ENCODE measurements at places on chromosomes 2 and 18.

GRCh38 chr2:233360771-233361176, 6.5 kb downstream of the DGKD start:
- peaks cover 50% of the 10 kb centered on the region for H3K36me3 ChIP-seq
- H3K4me1 ChIP-seq: peaks cover 33% of the 10 kb centered on the region
- H3K27me3 ChIP-seq: no peaks in the 10 kb centered on the region

DNA sequence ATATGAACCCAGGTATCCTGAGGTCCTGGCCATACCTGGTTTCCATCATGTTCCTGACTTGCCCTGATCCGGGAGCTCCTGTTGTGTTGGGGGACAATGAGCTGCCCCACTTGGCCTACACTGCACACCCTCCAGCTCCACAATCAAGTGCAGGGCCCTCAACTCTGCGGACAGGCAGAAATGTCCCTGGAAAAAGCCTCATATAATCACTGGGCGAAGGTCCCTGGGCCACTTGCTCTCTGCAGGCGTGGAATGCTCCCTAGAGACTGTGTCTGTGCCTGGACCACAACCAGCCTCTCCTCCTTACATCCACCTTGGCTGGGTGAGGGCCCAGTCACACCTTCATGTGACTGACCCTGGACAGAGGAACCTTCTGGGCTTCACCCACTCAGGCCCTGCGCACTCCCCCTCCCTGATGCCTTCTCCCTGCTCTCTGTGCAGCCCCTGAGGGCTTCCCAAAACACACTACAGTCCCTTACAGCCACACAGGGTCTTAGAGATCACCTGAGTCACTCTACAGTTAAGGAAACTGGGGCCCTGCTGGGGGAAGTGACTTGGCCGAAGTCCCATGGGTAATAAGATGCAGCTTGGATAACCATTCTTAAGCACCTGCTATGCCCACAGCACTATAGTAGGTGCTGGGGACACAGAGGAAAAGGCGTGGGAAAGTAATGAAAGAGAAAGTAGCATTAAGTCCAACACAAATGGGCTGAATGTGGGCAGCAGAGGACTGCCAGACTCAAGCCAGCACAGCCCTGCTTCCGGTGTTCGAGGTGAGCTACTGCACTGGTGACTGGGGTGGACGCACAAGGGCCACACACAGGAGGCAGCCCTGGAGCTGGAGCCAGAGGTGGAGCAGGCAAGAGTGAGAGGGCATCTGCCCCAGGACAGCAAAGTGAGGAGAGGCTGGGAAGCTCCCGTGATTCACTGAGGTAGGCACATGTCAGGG, 9.8 kb downstream of the BOLA3 start:
- no peak overlapping the region for H3K27ac ChIP-seq
- H3K4me1 ChIP-seq: no peaks in the 10 kb centered on the region
- H3K27me3 ChIP-seq: no peaks in the 10 kb centered on the region
- DNase-seq: no peak
- peaks cover 21% of the 10 kb centered on the region for H3K36me3 ChIP-seq
- no peak overlapping the region for H3K4me3 ChIP-seq

DNA sequence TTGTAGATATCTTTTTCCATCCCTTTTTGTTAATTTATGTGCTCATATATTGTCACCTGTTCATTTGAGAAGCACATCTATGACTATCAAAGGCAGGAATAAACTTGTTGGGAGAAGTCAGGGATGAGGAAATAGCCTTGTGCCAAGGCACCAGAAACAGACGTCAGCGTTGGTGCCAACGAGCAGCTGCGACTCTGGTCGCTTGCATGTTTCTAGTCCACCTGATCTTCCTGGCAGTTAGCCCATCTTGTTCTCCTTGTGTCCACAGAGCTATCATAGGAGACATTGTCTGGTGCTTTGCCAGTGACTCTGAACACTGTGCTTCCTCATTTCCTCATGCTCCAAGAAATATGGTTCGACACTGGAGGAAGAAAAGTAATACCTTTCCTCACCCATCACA, 374.4 kb downstream of the PTPRM start:
- no peak overlapping the region for H3K27ac ChIP-seq
- no peaks in the 10 kb centered on the region for H3K27me3 ChIP-seq
- no peak for DNase-seq
- H3K36me3 ChIP-seq: no peaks in the 10 kb centered on the region
- no peaks in the 10 kb centered on the region for H3K4me1 ChIP-seq

- H3K27me3 ChIP-seq: peaks cover 6% of the 10 kb centered on the region
- DNase-seq: no peak
- no peaks in the 10 kb centered on the region for H3K4me1 ChIP-seq
- H3K4me3 ChIP-seq: no peak overlapping the region
These were observed 90.4 kb downstream of the CYP26B1 start for GRCh38 chr2:72057308-72057707.

GRCh38 chr2:121037480-121037879, 247.5 kb downstream of the TFCP2L1 start:
- no peaks in the 10 kb centered on the region for H3K36me3 ChIP-seq
- H3K27ac ChIP-seq: no peak overlapping the region
- peaks cover 3% of the 10 kb centered on the region for H3K27me3 ChIP-seq
- no peak overlapping the region for H3K4me3 ChIP-seq
- H3K4me1 ChIP-seq: no peaks in the 10 kb centered on the region

GRCh38 chr2:101766871-101767739, 69.6 kb downstream of the MAP4K4 start:
- no peak for DNase-seq
- no peak overlapping the region for H3K27ac ChIP-seq
- no peaks in the 10 kb centered on the region for H3K27me3 ChIP-seq
- H3K4me1 ChIP-seq: peaks cover 38% of the 10 kb centered on the region
- no peaks in the 10 kb centered on the region for H3K36me3 ChIP-seq

- H3K4me1 ChIP-seq: no peaks in the 10 kb centered on the region
- no peak for DNase-seq
- no peak overlapping the region for H3K27ac ChIP-seq
- H3K36me3 ChIP-seq: no peaks in the 10 kb centered on the region
- H3K4me3 ChIP-seq: no peak overlapping the region
These were observed 86.7 kb upstream of the NCKAP5 start for GRCh38 chr2:133654949-133655348.

GRCh38 chr2:241820625-241821384, 11.8 kb downstream of the NEU4 start:
- DNase-seq: peak; percentile 34
- no peak overlapping the region for H3K27ac ChIP-seq
- peaks cover 25% of the 10 kb centered on the region for H3K27me3 ChIP-seq
- peaks cover 16% of the 10 kb centered on the region for H3K4me1 ChIP-seq
- H3K36me3 ChIP-seq: peaks cover 3% of the 10 kb centered on the region
- H3K4me3 ChIP-seq: no peak overlapping the region

- H3K4me1 ChIP-seq: peaks cover 58% of the 10 kb centered on the region
- no peak for DNase-seq
- no peak overlapping the region for H3K4me3 ChIP-seq
- H3K27me3 ChIP-seq: no peaks in the 10 kb centered on the region
These were observed 16.2 kb downstream of the DOCK10 start for GRCh38 chr2:225025917-225026571.

GRCh38 chr2:17104454-17104853, 413.8 kb downstream of the RAD51AP2 start:
- H3K36me3 ChIP-seq: no peaks in the 10 kb centered on the region
- no peak for DNase-seq
- H3K27ac ChIP-seq: no peak overlapping the region
- H3K27me3 ChIP-seq: no peaks in the 10 kb centered on the region
- H3K4me3 ChIP-seq: no peak overlapping the region

DNA sequence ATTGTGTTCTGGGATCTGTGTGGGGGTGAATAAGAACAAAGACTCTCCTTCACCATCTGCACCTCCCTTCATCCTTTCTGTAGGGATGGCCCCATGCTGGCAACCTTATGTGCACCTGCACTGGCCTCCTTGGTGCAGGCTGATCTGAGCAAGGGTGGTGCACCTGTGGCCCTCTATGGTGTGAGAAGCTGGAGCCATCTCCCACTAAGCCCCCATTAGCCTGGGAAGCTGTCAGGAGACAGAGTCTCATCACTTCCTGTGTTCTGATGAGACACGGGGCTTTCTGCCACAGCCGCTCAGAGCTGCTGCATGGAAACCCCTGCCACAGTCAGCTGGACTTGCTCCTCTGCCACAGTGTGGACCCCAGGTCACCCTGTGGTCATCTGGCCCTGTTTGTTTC, 565.3 kb upstream of the SALL3 start:
- H3K36me3 ChIP-seq: no peaks in the 10 kb centered on the region
- no peak overlapping the region for H3K4me3 ChIP-seq
- no peaks in the 10 kb centered on the region for H3K4me1 ChIP-seq
- H3K27me3 ChIP-seq: no peaks in the 10 kb centered on the region
- DNase-seq: no peak

GRCh38 chr2:151040039-151040438, 221.6 kb downstream of the RBM43 start:
- DNase-seq: no peak
- H3K27ac ChIP-seq: no peak overlapping the region

GRCh38 chr2:163182764-163183354, 344.3 kb upstream of the KCNH7 start:
- no peaks in the 10 kb centered on the region for H3K27me3 ChIP-seq
- H3K4me3 ChIP-seq: no peak overlapping the region
- no peaks in the 10 kb centered on the region for H3K4me1 ChIP-seq
- no peaks in the 10 kb centered on the region for H3K36me3 ChIP-seq
- no peak overlapping the region for H3K27ac ChIP-seq

DNA sequence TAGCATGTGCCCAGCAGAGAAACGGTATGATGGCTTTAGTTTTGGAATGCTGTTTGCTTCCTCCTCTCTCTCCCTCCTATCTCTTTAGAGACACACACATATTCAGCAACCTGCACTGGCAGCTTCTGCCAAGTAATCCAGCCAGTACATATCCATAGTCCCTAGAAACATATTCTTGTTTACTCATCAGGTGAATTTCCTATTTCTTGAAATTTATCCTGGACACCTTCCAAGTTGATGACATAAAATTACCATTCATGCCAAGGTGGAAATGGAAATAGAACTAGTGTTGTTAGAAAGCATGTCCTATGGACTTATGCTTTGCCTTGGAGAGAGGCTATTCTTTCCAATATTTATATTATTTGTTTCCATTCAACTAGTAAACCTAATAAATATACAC, 50.9 kb upstream of the RGPD4 start:
- H3K36me3 ChIP-seq: no peaks in the 10 kb centered on the region
- no peaks in the 10 kb centered on the region for H3K27me3 ChIP-seq
- no peak overlapping the region for H3K4me3 ChIP-seq
- no peaks in the 10 kb centered on the region for H3K4me1 ChIP-seq

GRCh38 chr2:142585785-142586184, 291.7 kb upstream of the KYNU start:
- no peak overlapping the region for H3K27ac ChIP-seq
- no peaks in the 10 kb centered on the region for H3K4me1 ChIP-seq
- H3K36me3 ChIP-seq: no peaks in the 10 kb centered on the region
- no peaks in the 10 kb centered on the region for H3K27me3 ChIP-seq
- H3K4me3 ChIP-seq: no peak overlapping the region

GRCh38 chr2:75466708-75467311, 93.9 kb downstream of the EVA1A start:
- no peaks in the 10 kb centered on the region for H3K36me3 ChIP-seq
- no peaks in the 10 kb centered on the region for H3K4me1 ChIP-seq
- no peak overlapping the region for H3K4me3 ChIP-seq
- H3K27me3 ChIP-seq: peaks cover 27% of the 10 kb centered on the region
- no peak for DNase-seq

GRCh38 chr2:18788592-18788991, 199.2 kb upstream of the NT5C1B start:
- H3K36me3 ChIP-seq: no peaks in the 10 kb centered on the region
- H3K4me3 ChIP-seq: no peak overlapping the region
- no peaks in the 10 kb centered on the region for H3K4me1 ChIP-seq
- no peak for DNase-seq

GRCh38 chr18:7369006-7369405, 138.1 kb downstream of the LRRC30 start:
- DNase-seq: no peak
- no peak overlapping the region for H3K4me3 ChIP-seq
